ENCODE measurements at places on chromosomes 12 and 14. TPM values are rescaled to one million over a fixed set of nuclear protein-coding genes. Genes with fewer than 3 reads are reported as not detected.

DNA sequence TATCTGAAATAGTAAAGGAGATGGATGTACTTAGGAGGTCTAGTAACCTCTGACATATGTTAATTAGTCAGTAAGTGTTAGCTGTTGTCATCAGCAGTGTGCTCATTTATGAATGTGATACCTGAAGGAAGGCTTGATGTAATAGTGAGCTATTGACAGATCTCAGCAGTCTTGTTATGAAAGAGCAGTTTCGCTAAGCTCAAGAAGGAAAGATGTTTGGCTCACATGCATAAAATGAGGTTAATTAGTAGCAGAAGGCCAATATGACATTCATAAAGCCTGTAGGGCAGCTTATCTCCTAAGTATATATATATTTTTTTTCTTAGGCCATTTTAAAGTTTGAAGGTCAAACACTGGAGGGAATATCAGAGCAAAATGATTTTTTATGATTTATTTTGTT, 2.8 kb downstream of the FAM234B start:
- no peak for DNase-seq

GRCh38 chr14:100826391-100827100, 628 bp downstream of the MEG3 start:
- DNase-seq: no peak

DNA sequence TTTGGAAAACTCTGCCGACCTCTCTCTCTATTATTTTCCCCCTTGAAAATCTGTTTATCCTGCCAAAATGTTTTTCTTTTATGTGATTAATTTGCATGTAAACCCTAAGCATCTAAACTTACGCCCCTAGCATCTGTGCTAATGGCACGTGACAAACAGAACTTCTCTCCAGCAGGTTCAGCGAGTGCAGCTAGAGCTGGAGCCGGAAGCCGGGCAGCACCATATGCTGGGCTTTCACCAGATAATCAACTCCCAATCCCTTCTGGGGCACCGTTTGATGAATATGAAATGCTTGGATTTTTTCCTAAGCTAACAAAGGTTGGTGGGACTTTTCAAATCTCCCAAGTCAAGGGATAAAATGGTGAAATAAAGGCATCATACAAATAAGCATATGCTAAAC, 667.5 kb upstream of the TMEM132C start:
- DNase-seq: no peak

DNA sequence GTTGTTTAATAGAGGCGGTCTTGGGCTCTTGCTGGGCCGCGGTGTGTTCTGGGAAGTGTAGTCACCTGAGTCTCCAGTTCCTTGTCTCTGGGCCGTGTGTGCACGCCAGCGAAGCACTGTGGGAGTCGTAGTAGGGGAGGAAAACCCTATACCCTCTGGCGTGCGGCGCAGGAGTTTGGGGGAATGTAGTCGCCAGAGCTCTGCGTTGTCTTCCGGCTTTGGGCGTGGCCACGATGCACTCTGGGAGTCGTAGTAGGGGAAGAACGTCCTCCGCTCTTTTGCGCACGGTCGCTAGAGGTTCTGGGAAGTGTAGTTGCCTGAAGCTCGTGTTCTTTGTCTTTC, 726 bp upstream of the ZNF140 start:
- peak; percentile 98 for DNase-seq

SSTR1 gene
- not detected for total RNA-seq

DNA sequence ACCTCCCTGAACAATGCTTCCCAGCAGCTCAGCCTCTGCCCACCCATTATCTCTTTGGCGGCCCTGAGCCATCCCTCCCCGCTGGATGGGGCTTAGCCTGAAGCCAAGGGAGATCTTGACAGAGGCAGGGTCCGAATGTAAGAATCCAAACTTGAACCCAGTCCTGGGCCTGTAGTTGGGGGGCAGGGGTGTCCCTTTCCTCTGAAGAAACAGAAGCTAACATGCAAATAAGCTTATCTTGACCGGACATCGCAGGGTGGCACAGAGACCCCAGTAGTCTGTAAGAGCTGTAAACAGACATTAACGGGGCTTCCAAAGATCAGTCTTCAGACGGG, 6.0 kb downstream of the DLK1 start:
- DNase-seq: no peak

ASIC1 gene
- total RNA-seq: 1.6 TPM
